H1 (cell line): ENCODE measurements at places on chromosomes 3 and 15.

GRCh38 chr3:103059432-103059831 lies 624.6 kb downstream of the ZPLD1 start:
- no peaks in the 10 kb centered on the region for H3K36me3 ChIP-seq
- no peak overlapping the region for H3K27ac ChIP-seq
- H3K4me1 ChIP-seq, result no peaks in the 10 kb centered on the region; the same call in 1 of the 2 replicates
- H3K4me3 ChIP-seq, result no peak overlapping the region
- DNase-seq, result no peak
- H3K27me3 ChIP-seq, result no peaks in the 10 kb centered on the region

DNA sequence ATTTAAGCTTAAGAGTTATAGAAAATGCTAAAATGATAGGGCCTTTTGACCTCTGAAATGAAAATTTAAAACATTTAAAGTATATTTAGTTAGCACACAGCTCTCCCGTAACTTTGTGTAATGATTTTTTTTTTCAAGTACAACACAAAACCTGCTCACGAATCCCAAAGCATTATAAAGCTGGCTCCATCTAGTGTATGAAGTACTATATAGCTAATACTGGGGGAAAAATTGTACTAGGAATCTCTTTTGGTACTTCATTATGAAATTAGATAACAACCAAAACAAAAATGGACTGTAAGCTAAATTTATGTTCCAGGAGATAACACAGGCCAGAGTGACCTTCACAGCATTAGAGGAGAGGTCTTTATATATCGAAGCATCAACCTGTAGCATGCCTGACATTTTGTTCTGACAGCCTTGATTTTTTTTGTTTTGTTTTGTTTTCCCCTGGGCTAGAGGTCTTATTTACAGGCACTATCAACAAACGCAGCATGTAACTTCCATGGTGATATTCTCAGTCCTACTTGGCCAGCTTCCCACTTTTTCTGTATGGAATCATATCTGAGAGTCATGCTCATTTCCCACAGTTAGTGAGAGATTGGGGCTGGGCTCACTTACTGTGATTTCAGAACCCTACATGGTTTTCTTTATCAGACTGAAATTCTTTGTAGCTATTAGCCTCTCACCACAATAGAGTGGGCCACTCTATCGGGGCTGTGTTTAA lies 116.3 kb downstream of the MITF start:
- H3K27me3 ChIP-seq, result no peaks in the 10 kb centered on the region
- DNase-seq, result no peak
- H3K36me3 ChIP-seq, result no peaks in the 10 kb centered on the region
- H3K4me3 ChIP-seq, result no peak overlapping the region
- H3K27ac ChIP-seq, result no peak overlapping the region
- no peaks in the 10 kb centered on the region for H3K4me1 ChIP-seq

- DNase-seq, result no peak
- H3K4me3 ChIP-seq, result no peak overlapping the region
- no peaks in the 10 kb centered on the region for H3K36me3 ChIP-seq
- peaks cover 5% of the 10 kb centered on the region for H3K4me1 ChIP-seq
- no peaks in the 10 kb centered on the region for H3K27me3 ChIP-seq
Measured at GRCh38 chr3:9906480-9906879, 3.8 kb downstream of the IL17RE start.

DNA sequence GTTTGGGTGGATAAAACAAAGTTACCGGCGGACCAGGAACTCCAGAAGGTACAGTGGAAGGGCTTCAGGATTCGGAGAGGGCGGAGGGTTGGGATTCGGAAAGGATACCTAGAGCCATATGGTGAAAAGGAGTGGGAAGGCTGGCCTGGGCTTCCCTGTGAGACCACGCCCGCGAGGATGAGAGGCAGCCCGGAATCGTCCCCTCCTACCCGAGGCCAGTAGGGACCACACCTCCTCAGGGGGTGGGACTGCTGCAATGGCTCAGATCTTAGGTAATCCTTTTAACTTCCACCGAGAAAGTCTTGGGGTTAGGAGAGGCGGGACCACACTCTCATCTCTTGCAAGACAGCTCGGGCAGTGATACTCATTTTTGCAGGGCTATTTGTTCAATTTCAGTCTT lies 511.3 kb downstream of the OCA2 start:
- peak; percentile 63 for DNase-seq
- H3K4me3 ChIP-seq, result peak overlapping the region; percentile 4; the same call in 1 of the 2 replicates
- H3K27ac ChIP-seq, result no peak overlapping the region
- no peaks in the 10 kb centered on the region for H3K36me3 ChIP-seq
- H3K27me3 ChIP-seq, result no peaks in the 10 kb centered on the region

DNA sequence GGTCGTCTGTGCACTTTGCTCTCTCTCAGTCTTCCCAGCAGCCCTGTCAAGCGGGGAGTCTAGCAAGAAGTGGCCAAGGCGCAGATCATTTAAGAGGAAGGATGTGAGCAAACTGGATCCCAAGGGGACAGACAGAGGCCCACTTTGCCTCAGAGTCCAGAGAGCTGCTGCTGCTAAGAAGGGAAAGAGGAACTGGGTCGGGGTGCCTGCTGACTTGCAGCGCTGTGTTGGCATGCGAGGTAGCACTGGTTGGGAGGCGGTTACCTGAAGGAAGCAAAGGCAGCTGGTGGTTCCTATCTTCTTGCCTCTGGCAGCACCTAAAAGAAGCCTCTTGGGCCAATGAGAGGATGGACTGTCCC lies 28.1 kb downstream of the SMAD3 start:
- H3K27me3 ChIP-seq, result no peaks in the 10 kb centered on the region
- H3K4me3 ChIP-seq, result no peak overlapping the region
- DNase-seq, result no peak

DNA sequence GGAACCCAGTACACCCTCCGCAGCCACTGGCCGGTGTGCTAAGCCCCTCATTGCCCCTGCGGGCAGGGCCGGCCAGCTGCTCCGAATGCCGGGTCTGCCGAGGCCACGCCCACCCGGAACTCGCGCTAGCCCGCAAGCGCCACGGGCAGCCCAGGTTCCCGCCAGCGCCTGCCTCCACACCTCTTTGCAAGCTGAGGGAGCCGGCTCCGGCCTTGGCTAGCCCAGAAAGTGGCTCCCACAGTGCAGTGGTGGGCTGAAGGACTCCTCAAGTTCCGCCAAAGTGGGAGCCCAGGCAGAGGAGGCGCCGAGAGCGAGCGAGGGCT lies 81.4 kb upstream of the BCHE start:
- H3K4me1 ChIP-seq, result no peaks in the 10 kb centered on the region
- DNase-seq, result no peak
- H3K27me3 ChIP-seq, result no peaks in the 10 kb centered on the region
- no peaks in the 10 kb centered on the region for H3K36me3 ChIP-seq

- peaks cover 6% of the 10 kb centered on the region for H3K4me1 ChIP-seq
- H3K27ac ChIP-seq, result no peak overlapping the region
- no peak for DNase-seq
- no peaks in the 10 kb centered on the region for H3K27me3 ChIP-seq
Measured at GRCh38 chr3:141684758-141685157, 53.3 kb upstream of the RNF7 start.

DNA sequence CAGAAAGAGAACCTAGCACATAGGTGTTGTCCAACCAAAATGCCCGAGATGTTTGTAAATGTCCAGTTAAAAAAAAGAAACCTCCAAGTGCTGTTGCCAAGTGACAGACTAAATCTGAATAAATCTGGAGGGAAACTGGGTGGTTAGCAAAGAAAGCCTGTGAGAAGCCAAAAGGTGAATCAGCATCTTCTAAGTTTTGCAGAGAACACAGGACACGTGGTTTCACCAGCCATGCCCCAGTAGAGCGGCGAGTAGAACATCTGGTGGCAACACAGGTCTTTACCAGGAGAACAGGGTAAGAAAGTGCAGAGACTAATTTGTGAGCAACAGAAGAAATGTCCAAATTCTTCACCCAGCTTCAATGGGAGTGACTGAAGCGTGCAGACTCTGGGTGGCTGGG lies 986.0 kb downstream of the ROBO2 start:
- no peak for DNase-seq
- no peaks in the 10 kb centered on the region for H3K36me3 ChIP-seq
- no peak overlapping the region for H3K27ac ChIP-seq

DNA sequence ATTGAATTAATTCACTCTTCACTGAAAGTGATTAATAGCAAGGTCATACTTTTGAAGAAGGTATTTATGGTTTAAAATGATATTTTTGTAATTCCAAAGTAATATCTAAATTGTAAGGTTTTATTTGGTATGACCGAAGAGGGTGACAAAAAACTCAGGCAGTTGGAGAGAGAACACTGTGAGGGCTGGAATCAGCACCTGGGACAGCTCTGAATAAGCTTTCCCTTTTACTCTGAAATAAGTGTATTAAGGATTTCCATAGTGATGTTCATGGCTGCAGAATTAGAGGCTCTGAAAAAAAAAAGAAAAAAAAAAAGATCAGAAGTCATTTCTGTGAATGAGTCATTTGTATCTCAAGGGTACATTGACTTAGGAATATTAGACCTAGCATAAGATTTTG lies 299.5 kb downstream of the IL5RA start:
- no peaks in the 10 kb centered on the region for H3K4me1 ChIP-seq
- no peak overlapping the region for H3K27ac ChIP-seq
- no peaks in the 10 kb centered on the region for H3K27me3 ChIP-seq
- H3K36me3 ChIP-seq, result no peaks in the 10 kb centered on the region
- no peak for DNase-seq

- H3K27me3 ChIP-seq, result no peaks in the 10 kb centered on the region
- no peak overlapping the region for H3K4me3 ChIP-seq
- H3K27ac ChIP-seq, result no peak overlapping the region
- H3K36me3 ChIP-seq, result no peaks in the 10 kb centered on the region
- H3K4me1 ChIP-seq, result peaks cover 18% of the 10 kb centered on the region; the same call in 1 of the 2 replicates
- no peak for DNase-seq
Measured at GRCh38 chr15:99578809-99579208, 13.0 kb downstream of the MEF2A start.

DNA sequence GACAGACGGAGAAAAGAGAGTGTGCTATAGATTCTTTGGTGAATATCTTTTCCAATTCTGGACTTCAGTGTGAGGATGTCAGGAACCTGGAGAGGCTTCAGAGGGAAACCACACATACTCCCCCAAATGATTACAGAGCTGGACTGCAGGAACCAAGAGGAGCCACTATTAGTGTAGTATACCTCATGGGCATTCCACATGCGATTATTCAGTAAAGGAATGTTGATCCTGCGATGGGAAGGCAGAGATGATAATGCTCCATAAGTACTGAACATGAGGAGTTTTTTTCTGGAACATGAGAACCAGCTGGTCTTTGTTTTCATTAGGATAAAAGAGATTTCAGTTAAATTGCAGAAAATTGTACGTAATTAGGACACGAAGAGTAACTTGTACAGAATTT lies 18.7 kb downstream of the STARD9 start:
- no peaks in the 10 kb centered on the region for H3K27me3 ChIP-seq
- no peak overlapping the region for H3K4me3 ChIP-seq
- H3K27ac ChIP-seq, result no peak overlapping the region
- no peaks in the 10 kb centered on the region for H3K4me1 ChIP-seq

DNA sequence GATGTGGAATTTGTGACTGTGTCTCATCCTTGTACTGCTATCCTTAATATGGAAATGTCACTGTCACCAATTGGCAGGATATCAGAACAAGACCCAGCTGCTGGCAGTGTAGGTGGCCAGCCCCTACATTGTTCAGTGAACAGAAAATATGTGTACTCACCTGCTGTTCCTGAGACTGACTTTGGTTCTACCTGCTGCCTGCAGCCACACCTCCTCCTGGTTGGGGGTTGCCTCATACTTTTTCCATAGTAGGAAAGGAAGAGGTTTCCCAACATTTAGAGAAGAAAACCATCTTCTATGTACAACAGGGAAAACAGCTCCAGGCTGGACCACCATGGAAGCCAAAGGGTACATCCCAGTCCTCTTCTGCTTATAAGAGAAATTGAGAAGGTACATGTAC lies 35.9 kb downstream of the SLC12A1 start:
- H3K27me3 ChIP-seq, result no peaks in the 10 kb centered on the region
- H3K4me3 ChIP-seq, result no peak overlapping the region
- H3K27ac ChIP-seq, result no peak overlapping the region
- no peaks in the 10 kb centered on the region for H3K4me1 ChIP-seq
- DNase-seq, result no peak

- H3K27me3 ChIP-seq, result no peaks in the 10 kb centered on the region
- no peaks in the 10 kb centered on the region for H3K36me3 ChIP-seq
- H3K4me3 ChIP-seq, result no peak overlapping the region
- H3K27ac ChIP-seq, result no peak overlapping the region
Measured at GRCh38 chr3:139559541-139559940, 20.0 kb upstream of the RBP1 start.

GRCh38 chr3:17801131-17801530 lies 58.7 kb upstream of the TBC1D5 start:
- no peak overlapping the region for H3K4me3 ChIP-seq
- DNase-seq, result no peak
- H3K4me1 ChIP-seq, result no peaks in the 10 kb centered on the region
- no peak overlapping the region for H3K27ac ChIP-seq
- H3K27me3 ChIP-seq, result no peaks in the 10 kb centered on the region

- no peaks in the 10 kb centered on the region for H3K4me1 ChIP-seq
- DNase-seq, result no peak
- no peak overlapping the region for H3K27ac ChIP-seq
- H3K36me3 ChIP-seq, result peaks cover 9% of the 10 kb centered on the region; the same call in 1 of the 2 replicates
Measured at GRCh38 chr3:130692455-130692854, 54.2 kb downstream of the PIK3R4 start.

- peak; percentile 19 for DNase-seq
- H3K27ac ChIP-seq, result no peak overlapping the region
- no peak overlapping the region for H3K4me3 ChIP-seq
- H3K4me1 ChIP-seq, result no peaks in the 10 kb centered on the region
- no peaks in the 10 kb centered on the region for H3K36me3 ChIP-seq
- H3K27me3 ChIP-seq, result no peaks in the 10 kb centered on the region
Measured at GRCh38 chr3:146222204-146223046, 28.5 kb downstream of the PLSCR4 start.

DNA sequence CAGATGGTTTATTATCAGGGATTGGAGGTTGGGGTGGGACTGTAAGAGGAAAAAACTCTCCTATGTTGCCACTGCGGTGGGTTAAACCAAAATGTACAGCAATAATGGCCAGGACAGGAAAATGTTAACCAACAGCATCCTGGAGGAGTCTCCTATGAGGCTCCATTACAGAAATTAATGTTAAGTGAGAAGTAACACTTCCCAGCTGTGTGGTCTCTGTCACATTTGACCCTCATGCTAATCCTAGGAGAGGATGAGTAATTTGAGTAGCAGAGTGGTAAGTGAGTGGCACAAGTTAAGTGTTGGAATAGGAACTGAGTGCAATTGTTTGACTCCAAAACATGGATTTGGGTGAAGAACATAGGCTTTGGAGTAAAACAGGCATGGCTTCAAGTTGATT lies 39.0 kb downstream of the ARHGEF3 start:
- DNase-seq, result no peak
- H3K4me3 ChIP-seq, result no peak overlapping the region
- H3K27ac ChIP-seq, result no peak overlapping the region
- no peaks in the 10 kb centered on the region for H3K36me3 ChIP-seq

DNA sequence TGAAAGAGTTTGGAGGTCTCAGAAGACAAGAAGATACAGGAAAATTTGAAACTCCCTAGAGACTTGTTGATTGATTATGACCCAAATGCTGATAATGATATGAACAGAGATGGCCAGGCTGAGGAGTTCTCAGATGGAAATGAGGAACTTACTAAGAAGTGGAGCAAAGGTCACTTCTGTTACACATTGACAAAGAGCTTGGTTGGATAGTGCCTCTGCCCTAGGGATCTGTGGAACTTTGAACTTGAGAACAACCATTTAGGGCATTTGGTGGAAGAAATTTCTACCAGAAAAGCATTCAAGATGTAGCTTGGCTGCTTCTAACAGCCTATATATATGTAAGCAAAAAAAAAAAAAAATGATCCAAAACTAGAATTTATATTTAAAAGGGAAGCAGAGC lies 48.9 kb upstream of the NAALADL2 start:
- H3K36me3 ChIP-seq, result no peaks in the 10 kb centered on the region
- H3K4me3 ChIP-seq, result no peak overlapping the region
- H3K4me1 ChIP-seq, result no peaks in the 10 kb centered on the region
- no peak overlapping the region for H3K27ac ChIP-seq
- no peak for DNase-seq
- H3K27me3 ChIP-seq, result no peaks in the 10 kb centered on the region
